Stimulated activated naive CD4-positive, alpha-beta T cell treated with Interleukin-2 at 50 U/mL for 16 hours (primary cell): ENCODE measurements at places on chromosomes 2 and 18.

GRCh38 chr2:229914171-229914570 is 7.6 kb downstream of the TRIP12 start:
- no peak for DNase-seq

DNA sequence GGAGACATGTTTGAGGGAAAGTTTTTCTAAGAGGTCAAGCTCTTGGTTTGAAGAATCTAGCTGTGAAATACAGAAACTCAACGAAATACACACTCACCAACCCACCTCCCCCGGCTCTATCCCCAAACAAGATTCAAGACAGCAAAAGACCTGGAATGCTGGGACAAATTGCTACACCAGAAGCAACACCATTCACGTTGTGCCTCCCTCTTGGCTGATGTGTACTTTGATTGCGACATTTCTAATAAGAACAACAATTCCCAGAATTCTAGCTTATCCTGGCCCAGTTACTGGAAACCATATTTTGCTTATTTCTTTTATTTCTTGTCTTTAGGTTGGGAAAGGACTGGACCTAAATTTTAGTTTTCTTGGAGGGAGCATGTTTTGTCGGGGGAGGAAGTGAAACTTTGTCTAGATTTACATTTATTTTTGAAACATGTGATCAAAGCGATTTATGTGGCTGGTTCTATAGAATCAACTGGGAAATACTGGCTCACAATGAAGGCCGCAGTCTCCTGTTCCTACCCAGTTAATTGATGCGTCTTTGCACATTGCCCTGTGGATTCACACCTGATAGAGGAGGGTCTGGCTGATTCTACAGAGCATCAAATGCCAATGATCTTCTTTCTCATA is 29.6 kb upstream of the LPIN1 start:
- no peak for DNase-seq

DNA sequence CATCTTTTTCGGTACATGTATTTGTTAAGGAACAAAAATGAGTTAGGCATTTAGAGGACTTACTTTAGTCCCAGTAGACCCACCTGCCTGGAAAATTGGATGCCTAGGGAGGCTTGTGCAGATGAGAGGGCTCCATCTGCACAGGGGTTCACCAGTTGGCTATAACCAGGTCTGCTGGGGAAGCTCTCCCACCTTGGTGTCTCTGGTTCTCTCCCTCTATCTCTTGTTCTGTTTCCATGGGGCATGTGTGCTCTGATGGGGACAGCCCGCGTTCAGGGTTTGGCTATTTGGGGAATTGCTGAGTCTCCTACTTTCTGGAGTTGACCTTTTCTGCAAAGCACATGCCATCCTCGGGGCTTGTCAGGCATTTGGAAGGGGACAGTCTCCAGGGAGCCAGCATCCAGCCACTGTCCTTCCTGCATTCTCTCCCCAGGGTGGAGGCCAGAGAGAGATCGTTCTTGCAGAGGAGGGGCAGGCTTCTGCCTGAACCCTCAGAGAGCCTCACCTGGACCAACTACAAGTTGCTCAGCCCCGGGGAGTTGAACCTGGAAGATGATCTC is 157.3 kb downstream of the KLHL29 start:
- DNase-seq: no peak

- no peak for DNase-seq
Observed at GRCh38 chr2:30527411-30527810, 80.4 kb downstream of the LCLAT1 start.

GRCh38 chr2:99477054-99477453 is 12.8 kb downstream of the REV1 start:
- no peak for DNase-seq

DNA sequence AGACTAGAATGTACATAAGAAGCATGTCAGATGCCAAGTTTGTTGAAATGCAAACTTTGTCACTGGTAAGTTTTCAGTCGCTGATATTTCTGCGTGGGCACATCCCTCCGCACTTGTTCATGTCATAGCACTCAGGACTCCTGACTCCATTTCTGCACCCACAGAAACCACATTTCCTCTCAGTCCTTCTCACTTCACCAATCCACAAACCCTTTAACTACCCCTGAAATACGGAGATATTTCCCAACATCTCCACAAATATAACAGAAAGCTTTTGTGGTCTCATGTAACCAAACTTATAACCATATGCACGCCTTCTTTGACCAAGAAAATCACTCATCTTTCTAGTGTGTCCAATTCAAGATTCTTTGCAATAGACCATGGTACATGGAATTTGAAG is 276.9 kb upstream of the ERBB4 start:
- DNase-seq: no peak

GRCh38 chr2:190443778-190444481 is 35.8 kb downstream of the MFSD6 start:
- DNase-seq: no peak

- DNase-seq: peak; percentile 32
Observed at GRCh38 chr2:190763901-190764514, 115.1 kb downstream of the NAB1 start.

DNA sequence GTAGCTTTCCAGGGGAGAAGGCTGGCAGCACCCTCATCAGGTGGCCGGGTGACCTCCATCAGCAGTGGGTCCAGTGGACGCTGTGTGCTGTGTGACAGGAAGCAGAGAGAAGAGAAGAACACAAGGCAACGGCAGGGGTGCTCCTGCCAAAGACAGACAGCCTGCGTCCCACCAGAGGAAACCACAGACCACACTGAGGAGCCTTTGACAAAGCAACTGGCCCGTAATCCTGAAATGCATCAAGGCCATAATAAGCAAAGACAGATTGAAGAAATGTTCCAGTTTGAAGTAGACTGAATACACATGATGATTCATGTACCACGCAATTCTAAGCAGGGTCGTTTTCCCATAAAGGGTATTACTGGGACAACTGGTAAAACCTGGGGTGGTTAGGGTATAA is 172.4 kb downstream of the FBXO15 start:
- DNase-seq: no peak

- no peak for DNase-seq
Observed at GRCh38 chr2:157158111-157158510, 99.4 kb upstream of the GALNT5 start.

GRCh38 chr18:12041561-12041960 is 52.1 kb upstream of the ANKRD62 start:
- DNase-seq: no peak

DNA sequence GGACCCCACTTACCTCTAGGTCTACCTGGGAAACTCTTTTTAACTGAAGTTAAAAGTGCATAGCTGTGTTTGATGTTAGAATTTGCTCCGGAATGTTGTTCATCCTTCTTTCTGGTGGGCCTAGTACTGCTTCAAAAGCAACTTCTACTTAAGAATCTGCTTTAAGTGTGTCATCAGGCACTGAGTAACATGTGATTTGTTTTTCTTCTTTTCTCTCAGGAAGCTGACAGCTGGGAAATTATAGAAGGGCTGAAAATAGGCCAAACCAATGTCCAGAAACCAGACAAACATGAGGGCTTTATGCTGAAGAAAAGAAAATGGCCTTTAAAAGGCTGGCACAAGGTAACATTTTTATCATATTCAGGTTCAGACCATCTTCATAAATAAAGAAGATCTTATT is 122.9 kb downstream of the PRKRA start:
- no peak for DNase-seq

DNA sequence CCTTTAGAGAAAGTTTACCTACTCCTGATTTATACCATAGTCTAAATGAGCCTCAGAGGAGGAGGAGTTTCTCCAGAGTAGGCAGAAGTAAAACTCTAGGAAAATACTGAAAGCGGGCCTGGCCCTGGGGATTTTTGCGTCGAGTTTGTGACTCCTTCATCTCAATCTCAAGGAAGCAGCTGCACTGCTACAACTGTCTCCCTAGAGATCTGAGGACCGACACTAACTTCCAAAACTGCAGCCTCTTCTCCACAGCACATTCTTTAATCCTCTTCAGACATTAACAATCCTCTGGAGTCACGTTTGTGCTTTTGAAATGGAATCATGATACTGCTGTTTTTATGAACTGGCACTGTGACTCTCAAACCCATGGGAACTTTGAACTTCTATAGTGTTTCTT is 281.4 kb downstream of the KCNS3 start:
- DNase-seq: no peak

- no peak for DNase-seq
Observed at GRCh38 chr2:239204876-239205468, 195.8 kb downstream of the HDAC4 start.

DNA sequence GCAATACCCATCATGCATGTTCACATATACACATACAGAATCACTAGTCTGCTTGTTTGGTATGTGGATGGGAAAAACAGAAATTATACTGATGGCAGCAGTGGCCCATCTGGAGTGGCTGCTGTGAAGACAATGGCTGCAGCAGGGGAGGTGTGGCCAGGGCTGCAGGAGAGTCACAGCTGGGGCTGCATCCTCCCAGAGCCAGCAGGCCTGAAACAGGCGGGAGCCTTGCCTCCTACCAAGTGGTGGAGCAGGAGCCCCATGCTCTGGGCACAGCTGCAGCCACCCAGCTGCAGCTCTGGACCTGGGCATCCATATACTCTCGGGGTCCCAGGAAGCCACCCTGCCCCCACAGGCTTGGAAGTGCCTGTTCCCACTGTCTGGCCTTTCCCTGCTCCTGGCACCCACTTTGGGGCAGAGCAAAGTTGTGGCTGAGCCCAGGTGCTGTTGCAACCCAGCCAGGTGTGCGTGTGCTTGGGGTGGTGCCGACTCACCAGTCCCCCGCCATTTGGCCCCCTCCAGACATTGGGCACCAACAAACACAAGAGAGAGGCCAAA is 136.6 kb downstream of the SPAG16 start:
- no peak for DNase-seq

- DNase-seq: no peak
Observed at GRCh38 chr2:17869128-17869527, 9.3 kb upstream of the KCNS3 start.

GRCh38 chr2:200670313-200670712 is 84.5 kb downstream of the AOX1 start:
- no peak for DNase-seq

GRCh38 chr2:64609942-64610281 is 43.8 kb downstream of the SERTAD2 start:
- no peak for DNase-seq
